ENCODE measurements at places on chromosomes 4 and X. TPM values are rescaled to one million over a fixed set of nuclear protein-coding genes. Genes with fewer than 3 reads are reported as not detected.
A peak's percentile ranks its signal among the peaks of the same experiment; 100 is the strongest.

DNA sequence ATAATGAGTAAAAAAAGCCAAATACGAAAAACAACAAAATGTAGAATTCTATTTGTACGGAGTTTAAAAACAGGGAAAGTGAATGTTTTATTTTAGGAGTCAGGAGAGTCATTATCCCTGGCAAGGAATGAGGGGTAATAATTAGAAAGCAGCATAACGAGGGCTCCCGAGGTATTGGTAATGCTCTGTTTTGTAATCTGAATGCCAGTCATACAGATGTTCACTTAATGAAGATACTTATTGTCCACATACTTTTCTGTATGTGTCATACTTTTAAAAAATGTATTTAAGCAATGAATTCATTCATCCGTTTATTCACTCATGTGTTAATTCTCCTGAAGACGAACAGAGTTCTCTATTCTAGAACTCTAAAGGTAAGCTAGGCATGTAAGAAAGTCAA, 87.8 kb upstream of the BMP2K start:
- peak; percentile 47 for DNase-seq

The NAA11 gene
- polyA plus RNA-seq = not detected

The DBET gene
- not detected for polyA plus RNA-seq

The EGFL6 gene
- polyA plus RNA-seq = not detected

The LIAS gene
- polyA plus RNA-seq = 5.6 TPM

The ZNF182 gene
- polyA plus RNA-seq = 2.6 TPM

The IL1RAPL2 gene
- not detected for polyA plus RNA-seq

Measured in GM23248 (cell line).